Left cardiac atrium (tissue), 4 donors: ENCODE measurements at places on chromosomes 2 and 18.

DNA sequence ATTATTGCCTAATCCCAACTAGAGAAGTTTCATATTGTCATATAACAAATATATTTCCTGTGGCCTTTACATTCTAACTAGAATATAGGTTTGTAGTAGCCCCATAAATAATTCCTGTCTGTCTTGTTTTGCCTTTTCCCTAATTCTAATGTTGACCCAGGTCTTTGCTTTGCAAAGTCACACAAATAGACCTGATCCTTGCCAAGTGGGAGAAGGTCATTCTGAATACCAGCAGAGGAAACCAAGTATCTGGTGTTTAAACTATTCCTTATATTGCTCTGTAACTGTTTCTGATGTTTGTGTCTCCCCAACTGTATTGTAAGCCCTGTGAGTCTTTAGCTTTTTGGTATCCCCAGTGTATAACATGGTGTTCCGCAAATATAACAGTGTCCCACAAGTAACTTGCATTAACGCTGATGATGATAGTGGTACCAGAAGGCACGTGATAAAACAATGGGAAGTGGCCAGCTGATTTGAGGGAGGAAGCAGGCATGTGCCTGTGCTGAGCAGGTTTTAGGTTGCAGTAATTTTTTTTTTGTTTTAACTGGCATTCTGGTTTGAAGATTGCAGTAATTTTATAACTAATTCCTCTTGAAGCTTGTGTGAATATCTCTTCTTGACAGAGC is 11.1 kb downstream of the HADHB start:
- DNase-seq, result no peak

GRCh38 chr18:58132595-58133261 is 88.7 kb downstream of the NEDD4L start:
- no peak for DNase-seq

DNA sequence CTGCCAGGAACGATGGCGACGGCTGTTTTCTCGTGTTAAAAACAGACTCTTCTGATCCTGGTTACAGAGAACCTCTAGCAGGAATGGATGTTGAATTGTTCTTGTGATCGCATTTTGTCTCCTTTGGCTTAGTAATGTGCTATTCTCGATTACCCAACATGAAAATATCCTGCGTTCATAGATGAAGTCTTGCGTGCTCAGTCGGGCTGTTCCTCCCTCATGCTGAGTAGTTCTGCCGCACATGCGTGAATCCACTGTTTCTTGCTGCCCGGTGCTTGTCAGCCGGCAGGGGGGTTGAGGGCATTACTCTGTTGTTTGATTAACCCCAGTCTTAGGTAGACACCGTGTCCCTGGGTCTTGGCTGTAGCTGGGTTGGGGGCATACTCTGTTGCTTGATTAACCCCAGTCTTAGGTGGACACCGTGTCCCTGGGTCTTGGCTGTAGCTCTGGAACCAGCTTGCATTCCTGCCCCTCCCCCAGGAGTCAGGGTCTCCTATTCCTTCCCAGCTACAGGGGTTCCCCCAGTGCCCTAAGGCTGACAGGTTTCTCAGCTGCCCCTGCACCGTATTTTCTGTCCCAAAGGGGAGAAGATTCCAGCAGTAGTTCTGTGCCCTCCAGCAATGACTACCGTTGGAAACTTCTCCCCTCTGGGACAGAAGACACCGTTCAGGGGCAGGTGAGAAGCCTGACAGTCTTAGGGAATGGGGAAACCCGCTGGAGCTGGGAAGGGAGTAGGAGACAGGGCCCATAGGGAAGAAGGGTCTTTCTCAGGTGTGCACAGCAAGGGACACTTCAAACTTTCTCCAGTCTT is 22.1 kb upstream of the ASB1 start:
- no peak for DNase-seq

DNA sequence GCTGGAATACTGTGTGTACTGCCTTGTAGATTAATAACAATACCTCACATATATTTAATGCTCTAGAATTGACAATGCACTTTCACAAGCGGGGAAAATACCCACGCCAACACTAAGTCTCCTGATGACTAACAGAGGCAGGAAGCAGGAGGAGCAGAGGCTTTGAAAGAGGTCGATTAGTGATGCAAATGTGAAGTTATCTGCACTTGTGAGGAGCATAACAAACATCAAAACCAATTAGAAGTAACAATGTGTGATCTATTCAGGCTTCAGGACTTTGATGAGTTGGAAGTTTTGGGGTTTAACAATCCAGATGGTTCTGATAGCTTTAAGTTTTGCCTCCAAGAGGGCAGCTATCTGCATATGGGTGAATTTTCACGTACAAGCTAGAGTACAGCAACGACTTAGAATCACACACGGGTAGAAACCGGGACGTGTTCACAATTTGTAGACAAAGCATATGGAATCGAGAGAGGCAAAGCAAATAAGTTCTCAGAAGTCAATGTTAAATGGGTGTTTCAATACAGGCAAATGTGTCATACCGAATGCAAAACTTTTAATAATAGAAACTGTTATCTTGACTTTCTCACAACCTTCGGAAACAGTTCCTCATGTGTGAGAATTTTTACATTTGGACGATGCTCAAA is 114.5 kb downstream of the METTL8 start:
- no peak for DNase-seq

- no peak for DNase-seq
These were observed 31.2 kb downstream of the LHCGR start for GRCh38 chr2:48724278-48724677.

DNA sequence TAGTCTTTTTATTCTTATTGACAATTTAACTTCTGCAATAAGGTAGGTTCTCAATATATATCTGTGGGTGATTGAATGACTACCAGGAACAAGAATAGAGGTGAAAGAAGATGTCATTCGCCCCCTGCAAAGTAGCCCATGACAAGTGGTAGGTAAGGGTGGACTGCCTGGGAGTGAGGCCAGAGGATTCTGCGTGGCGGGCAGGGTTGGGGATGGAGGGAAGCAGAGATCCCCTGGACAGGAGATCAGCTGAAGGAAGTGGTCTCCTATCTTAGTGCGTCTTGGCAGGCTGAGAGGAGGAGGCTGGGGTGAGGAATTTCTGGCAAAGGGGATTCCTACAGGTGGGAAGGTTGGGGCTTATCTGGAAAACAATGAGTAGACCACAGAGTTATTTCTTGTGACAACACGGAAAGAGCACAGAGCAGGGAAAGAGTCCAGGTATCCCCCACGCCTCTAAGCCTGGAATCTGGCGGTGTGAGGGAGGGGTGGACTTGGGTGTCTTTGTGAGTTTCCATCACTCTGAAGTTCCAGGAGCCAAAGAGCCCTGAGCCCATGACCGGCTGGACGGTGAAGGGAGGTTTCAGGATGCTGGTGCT is 21.5 kb upstream of the MYCN start:
- DNase-seq, result no peak

DNA sequence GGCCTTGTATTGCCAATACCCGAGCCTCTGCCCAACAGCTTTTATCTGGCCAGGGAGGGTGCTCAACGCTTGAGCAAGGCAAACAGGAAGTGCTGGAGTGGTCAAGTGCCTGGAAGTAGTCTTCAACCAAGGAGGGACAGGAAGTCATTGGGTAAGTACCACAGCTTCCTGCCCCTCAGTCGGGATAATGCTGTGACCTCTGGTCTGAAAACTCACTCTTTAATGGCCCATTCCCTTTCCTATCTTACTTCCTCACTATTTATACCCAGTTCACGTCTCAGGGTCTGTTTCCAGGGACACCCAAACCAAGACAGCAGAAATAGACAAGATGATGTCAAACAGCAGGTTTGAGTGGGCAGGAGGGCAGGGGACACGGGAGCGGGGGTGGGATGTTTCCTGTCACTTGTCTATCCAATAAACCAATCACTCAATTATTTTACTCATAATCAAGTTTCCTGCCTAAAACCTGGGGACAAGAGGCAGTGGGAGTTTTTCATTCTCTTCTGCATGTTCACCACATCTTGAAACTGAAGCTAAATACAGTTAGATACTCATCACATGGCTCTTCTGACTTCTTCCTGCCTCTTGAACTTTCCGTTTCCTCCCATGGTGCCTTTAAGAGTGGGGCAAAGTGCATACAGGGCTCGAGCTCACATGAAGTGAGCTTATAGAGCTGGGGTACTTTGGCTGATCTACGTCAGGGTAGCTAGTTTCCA is 68.9 kb upstream of the CAB39 start:
- DNase-seq, result peak; percentile 38

GRCh38 chr2:44456946-44457345 is 95.2 kb downstream of the CAMKMT start:
- no peak for DNase-seq
